Sigmoid colon (tissue), 7 donors: ENCODE measurements at places on chromosomes 4 and X. TPM values are rescaled to one million over a fixed set of nuclear protein-coding genes. Genes with fewer than 3 reads are reported as not detected.

Gene TCEAL3
- 64.0 TPM for total RNA-seq

Gene CLDN2
- total RNA-seq = not detected

Gene PABPC1L2A
- total RNA-seq = not detected

Gene FAM156A
- total RNA-seq = 11.4 TPM

Gene C1QTNF7
- total RNA-seq = 21.4 TPM

DNA sequence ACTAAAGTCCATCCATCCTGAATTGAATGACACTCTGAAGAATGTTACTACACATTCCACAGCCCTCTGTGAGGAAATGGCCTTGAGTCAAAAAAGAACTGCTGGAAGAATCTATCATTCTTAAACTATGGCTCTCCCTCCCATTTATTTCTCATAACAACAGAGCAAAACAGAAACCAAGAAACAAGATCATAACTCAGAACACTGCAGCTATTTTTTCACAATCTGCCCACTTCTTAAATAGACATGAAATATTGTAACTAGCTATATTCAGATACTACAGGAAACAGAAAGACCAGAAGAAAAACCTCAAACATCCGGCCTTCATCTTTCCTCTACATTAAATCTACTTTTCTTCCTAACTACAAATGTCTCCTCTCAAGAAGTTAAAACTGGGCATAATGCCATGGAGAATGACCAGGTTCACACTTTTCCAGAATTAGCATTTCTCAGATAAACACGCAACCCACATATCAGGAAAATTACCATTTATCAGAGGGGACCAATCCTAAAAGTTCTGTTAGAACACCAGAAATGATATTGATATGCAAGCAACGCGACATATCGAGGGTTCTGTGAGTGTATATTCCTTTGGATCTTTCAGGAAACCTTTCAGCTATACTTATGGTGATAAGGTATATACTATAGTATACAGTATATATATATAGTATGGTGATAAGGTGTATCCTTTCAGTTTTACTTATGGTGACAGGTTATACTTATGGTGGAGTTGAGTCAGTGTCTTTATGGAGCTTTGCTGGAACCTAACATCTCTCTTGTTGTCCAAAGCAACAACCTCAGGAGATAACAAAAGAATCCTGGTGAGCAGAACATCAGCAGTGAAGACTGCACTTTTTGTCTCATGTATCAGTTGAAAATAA lies 60.4 kb upstream of the IRF2 start:
- no peak for DNase-seq

- no peak for DNase-seq
Measured at GRCh38 chrX:10938365-10938923, 172.7 kb upstream of the HCCS start.

- no peak for DNase-seq
Measured at GRCh38 chr4:23083391-23083790, 390.7 kb downstream of the GBA3 start.

GRCh38 chr4:168864821-168865541 lies 145.1 kb downstream of the CBR4 start:
- DNase-seq = no peak

DNA sequence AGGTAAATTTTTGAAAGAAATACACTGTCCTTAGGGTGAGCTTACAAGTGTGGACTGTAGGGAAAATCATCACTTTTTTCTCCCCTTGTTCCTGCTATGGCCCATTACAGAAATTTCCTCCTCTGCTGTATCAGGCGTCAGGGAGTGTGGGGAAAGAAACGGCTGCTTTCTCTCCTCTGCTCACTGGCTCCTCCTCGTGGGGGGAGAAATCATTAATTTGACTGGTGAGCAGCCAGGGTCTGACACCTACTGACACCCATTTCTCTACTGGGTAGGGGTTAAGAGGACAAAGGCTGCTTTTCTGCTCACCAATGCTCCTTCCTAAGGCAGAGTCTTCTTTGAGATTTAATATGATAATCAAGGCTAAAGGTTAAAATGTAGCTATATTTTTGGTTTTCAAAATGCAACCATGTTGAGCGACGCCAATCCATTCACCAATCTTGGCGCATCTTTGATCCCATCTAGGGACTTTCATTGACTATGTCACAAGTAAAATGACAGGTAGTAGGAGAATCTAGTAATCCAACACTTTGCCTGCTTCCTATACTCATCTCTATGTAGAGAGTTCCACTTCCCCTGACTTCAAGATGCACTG lies 25.1 kb downstream of the SETD7 start:
- DNase-seq = no peak

DNA sequence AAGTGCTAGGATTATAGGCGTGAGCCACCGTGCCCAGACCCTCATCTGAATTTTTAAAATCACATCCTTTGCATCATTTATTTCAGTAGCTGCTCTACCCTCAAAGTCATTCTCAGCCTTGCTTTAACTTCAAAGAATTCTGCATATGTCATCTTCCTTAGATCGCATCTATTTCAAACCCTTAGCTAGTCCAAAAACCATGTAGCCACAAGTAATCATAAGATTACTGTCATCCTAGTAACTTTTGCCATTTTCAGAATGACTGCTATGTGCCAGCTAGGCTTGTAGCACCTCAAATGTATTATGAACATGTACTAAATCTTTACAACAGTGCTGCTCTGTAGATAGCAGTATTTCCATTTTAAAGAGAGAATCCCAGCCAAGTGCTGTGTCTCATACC lies 45.5 kb upstream of the KLF3 start:
- no peak for DNase-seq

GRCh38 chr4:19486400-19486799 lies 765.3 kb upstream of the SLIT2 start:
- no peak for DNase-seq

GRCh38 chr4:151052785-151053184 lies 37.7 kb upstream of the LRBA start:
- no peak for DNase-seq

DNA sequence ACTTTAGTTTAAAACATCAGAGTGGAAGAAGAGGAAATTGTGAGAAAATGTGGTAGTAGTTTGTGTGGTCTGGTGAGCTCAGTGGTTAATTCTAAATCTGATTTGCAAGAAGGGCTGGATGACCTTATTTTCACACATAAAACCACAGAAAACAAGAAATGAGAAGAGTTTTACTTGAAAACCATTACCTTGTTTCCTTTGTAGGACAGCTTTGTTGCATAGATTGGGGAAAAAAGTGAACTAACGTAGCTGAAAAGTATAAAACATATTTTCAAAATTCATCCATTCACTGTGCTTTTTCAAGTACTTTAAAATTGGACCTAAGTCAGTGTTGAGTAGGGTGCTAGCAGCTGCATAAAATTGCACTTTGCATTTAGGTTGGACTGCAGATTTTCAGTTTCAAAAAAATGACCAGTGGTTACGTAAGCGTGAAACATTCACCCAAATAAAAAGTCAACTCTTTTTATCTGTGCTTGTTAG lies 211.3 kb downstream of the ARHGAP10 start:
- no peak for DNase-seq

DNA sequence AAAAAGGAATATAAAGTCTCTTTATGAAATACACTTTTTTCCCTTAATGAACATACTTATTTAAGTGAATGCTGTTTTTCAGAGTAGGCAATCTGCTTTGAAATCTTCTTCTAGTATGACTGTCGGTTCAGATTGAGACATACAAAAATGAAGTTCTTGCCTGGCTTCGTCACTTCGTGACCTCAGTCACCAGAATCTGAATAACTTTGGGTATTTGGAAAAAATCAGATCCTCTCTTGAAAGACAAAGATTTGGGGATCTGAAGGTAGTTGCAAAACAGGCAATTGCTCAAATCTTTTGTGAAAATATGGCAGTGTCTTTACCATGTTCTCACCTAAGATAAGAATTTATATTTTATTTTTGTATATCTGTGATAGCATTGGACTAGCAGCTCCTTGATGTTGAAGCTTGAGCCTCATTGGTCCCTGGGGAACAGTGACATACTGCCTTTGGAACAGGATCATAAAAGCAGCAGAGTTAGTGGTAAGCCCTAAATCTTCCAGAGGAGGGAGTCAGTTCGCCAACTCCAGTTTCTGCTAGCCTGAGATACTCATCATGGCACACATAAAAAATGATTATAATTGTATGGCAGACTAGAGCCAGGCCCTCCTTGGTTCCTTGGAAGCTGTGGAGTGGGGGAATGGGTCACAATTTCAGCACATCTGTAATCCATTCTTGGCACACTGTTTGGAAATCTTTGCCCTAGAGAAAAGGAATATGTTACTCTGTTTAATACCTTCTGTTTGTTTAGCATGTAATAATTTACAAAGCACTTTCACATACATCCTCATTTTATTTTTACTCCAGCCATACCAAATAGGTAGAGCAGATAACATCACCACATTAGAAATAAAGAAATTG lies 5.0 kb downstream of the ARFIP1 start:
- DNase-seq = no peak

DNA sequence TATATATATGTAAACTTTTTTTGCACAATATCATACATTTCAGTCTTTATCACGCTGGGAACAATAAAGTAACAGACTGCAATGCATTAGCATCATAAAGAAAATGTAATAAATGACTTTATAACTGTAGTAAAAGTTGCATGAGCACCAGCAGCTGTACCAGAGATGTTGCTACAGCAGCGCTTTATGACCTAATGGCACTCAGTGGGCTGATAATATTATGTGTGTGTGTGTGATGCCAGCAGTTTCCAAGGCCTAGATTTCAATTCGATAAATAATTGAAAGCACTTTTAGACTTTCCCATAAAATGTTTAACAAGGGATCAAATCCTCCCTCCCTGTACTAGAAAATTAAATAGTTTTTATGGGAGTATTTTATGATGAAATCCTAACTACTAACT lies 367.6 kb upstream of the AGA start:
- no peak for DNase-seq

DNA sequence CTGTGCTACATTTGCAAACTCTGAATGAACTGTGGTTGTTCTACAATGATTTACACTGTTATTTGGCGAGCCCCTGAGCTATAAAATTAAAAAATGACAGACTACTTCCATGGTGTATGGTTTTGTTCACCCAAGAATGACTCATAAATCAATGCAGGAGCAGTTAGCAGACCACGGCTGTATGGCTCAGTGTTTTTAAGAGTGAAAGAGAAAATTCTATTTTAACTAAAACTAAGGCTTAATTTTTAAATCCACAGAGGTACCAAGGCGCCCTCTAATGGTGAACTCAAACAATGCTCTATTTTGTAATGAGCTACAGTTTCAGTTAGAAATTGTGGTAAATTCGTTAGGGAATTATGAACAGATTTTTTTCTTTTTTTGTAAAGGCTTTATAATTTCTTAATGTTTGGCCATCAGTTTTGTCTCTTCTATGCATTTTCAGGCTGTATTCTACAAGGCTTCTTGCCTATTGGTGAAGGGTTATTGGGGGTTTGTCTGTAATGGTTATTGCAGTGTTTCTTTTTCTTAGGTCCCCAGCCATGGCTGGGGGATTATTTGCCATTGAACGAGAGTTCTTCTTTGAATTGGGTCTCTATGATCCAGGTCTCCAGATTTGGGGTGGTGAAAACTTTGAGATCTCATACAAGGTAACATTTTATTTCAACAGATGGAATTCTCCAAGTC lies 32.5 kb downstream of the HMGB2 start:
- DNase-seq = no peak

- no peak for DNase-seq
Measured at GRCh38 chr4:55343887-55344286, 2.2 kb upstream of the SRD5A3 start.

DNA sequence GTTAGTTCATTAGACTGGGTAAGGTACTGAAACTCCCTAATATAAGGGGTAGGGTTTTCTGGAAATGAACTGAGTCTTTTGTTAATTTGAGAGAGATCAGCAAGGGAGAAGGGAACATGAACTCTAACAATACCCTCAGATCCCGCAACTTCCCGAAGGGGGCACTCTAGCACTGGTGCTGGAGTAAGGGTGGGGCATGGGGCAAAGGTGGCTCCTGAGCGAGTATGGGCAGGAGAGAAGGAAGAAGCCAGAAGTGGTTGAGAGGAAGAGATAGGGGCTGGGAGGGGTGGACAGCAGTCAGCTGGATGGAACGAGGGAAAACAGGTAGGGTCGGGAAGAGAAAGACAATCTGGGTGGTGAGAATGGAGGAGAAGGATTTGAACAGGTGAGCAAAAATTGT lies 183.2 kb upstream of the MAGEE2 start:
- DNase-seq = no peak

DNA sequence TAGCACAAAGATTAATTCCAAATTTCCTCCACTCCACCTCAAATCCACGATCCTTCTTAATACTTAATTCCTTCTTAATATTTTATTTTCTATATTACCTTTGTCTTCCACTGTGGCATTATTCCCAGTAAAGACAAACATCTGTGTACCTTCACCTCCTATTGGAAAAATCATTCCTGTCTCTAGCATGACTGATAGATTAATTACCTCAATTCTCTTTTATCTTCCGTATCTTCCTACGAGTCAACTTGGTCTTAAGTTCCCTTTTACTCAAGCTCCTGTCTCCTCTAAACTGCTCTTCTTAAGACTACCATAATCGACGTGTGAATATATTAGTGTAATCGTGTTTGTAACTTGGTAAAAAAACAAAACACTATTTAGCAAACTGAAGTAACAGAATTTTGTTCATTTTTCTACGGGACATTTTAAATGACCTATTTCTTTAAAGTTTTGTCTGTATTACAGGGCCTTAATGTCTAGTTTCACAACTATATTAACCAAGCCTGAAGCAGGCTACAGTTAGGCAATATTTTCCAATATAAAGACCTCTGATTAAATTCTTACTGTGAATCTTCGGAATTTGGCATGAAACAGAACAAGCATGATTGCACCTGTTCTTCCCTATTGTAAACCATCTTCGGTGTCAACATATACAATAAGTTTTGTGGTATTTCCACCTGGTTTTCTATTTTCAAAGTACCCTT lies 1.1 kb upstream of the USP38 start:
- DNase-seq = no peak

GRCh38 chrX:118553042-118553710 lies 57.6 kb downstream of the DOCK11 start:
- no peak for DNase-seq

DNA sequence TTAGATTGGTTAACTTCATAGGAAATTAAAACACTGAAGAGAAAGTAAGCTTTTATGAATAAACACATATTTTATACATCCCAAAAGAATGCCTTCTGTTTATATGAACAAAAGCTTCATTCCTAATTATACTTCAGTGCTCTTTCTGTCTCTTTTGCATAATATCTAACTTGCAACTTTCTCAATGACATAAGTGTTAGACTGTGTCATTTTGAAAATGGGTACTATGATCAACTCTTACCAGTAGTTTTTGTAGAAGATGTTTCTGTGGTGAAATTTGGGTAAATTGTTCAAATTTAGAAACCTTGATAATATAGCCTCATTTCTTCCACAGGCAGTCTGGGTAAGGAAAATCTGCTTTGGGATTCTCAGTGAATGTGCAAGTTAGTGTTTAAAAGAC lies 991.4 kb downstream of the CCSER1 start:
- DNase-seq = no peak

- DNase-seq = no peak
Measured at GRCh38 chr4:150874338-150875226, 140.5 kb downstream of the LRBA start.

DNA sequence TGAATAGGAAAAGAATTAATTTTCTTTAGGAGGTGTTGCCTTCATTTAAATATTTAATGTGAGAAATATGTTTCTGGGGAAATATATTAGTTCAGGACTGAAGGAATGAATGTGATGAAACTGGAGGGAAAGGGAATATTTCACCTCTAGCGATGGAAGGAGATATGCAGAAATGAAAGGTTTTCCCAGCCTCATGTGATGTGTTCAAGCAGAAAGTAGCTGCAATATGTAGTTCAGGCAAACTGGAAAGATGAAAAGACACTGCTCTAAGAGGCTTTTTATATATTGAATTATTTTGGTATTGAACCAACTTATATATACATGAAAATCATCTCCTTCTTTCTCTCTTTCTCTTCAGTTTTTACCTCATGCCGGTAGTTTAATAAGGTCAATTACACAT lies 3.4 kb downstream of the GRID2 start:
- no peak for DNase-seq
